ENCODE measurements at places on chromosomes 4 and X.

GRCh38 chr4:23001478-23001877 is 308.7 kb downstream of the GBA3 start:
- DNase-seq = no peak

DNA sequence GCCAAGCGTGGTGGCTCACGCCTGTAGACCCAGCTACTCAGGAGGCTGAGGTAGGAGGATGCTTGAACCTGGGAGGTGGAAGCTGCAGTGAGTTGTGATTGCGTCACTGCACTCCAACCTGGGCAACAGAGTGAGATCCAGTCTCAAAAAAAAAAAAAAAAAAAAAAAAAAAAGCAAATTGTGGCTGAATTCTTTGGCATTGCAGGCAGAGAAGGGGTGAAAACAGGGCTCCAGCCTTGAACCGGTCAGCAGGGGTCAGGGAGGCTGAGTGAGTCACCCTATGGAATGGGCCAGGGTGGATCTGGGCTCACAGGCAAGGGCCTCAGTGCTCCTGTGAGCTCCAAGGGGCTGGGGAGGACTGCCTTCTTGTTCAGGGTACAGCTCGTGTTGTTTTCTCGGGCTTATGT is 13.2 kb upstream of the FAM3A start:
- no peak for DNase-seq

- DNase-seq = no peak
Measured at GRCh38 chrX:9948406-9948805, 18.8 kb upstream of the CLDN34 start.

GRCh38 chr4:42724451-42724850 is 67.5 kb upstream of the ATP8A1 start:
- no peak for DNase-seq

- DNase-seq = no peak
Measured at GRCh38 chr4:48518143-48518542, 28.1 kb downstream of the ZAR1 start.

DNA sequence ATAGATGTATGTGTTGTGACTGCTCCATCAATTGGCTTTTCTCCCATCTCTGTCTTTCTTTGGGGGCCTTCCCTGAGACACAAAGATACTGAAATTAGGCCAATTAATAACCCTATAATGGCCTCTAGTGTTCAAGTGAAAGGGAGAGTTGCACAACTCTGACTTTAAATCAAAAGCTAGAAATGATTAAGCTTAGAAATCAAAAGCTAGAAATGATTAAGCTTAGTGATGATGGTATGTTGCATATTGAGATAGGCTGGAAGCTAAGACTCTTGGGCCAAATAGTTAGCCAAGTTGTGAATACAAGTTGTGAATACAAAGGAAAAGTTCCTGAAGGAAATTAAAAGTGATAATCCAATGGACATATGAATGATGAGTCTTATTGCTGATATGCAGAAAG is 452.9 kb upstream of the AGA start:
- no peak for DNase-seq

DNA sequence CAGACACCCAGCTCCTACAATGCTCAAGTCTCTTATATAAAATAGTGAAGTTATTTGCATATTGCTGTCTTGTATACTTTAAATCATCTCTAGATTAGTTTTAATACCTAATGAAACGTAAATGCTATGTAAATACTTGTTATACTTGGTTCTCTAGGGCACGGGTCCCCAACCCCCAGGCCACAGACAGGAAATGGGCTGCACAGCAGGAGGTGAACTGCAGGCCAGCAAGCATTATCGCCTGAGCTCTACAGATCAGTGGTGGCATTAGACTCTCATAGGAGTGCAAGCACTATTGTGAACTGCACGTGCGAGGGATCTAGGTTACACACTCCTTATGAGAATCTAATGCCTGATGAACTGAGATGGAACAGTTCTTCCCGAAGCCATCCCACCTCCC is 395.9 kb upstream of the EMCN start:
- no peak for DNase-seq

- DNase-seq = no peak
Measured at GRCh38 chr4:102663073-102663472, 97.7 kb downstream of the MANBA start.

DNA sequence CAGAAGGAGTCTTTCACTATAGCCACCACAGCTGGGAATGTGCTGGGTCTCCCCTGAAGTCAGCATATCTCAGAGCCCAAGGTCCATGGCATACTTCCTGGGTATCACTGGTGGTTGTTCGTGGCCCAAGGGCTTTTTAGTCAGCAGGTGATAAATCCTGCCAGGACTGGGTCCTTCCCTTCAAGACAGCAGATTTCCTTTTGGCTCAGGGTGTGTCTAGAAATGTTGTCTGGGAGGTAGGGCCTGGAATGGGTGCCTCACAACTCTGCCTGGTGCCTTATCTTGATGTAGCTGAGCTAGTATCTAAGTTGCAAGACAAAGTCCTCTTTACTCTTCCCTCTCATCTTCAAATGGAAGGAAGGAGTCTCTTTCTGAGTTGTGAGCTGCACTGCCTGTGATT is 102.4 kb upstream of the TMLHE start:
- no peak for DNase-seq

DNA sequence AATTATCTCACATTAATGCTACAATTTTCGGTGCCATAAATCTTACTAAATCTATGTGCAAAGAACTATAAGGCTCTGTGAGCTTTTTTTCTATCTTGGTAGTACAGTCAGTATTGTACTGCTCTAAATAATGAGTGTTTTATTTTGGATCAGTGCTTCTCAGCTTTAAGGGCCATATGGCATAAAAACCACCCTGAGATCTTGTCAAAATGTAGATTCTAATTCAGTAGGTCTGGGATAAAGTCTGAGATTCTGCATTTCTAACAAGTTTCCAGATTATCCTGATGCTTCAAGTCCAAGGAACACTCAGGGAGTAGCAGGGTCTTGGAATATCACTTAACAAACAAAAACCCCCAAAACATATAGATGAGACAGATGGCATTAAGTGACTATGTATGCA is 486.5 kb downstream of the GRXCR1 start:
- no peak for DNase-seq

DNA sequence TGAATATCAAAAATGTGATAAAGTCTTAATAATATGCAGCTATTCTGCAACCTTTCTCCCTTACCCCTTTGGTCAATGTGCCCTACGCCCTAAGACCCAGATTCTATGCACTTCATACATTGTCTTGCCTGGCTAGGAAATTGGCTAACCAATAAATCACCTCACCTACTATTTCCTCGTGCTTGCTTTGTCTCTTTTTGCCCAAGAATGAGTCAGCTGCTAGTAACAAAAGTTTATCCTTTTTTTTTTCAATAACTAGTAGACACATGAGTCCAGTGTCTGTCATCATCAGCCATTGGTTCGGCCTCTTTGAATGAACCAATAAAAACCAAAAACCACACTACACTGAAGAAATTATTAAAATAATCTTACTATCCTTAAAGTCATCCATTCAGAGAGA is 387.1 kb downstream of the PPP3CA start:
- DNase-seq = no peak

- DNase-seq = no peak
Measured at GRCh38 chrX:1592470-1593142, 1.2 kb downstream of the AKAP17A start.

GRCh38 chrX:100081503-100081902 is 328.6 kb downstream of the PCDH19 start:
- no peak for DNase-seq

- no peak for DNase-seq
Measured at GRCh38 chr4:188942606-188943005, 803.4 kb downstream of the TRIML1 start.

DNA sequence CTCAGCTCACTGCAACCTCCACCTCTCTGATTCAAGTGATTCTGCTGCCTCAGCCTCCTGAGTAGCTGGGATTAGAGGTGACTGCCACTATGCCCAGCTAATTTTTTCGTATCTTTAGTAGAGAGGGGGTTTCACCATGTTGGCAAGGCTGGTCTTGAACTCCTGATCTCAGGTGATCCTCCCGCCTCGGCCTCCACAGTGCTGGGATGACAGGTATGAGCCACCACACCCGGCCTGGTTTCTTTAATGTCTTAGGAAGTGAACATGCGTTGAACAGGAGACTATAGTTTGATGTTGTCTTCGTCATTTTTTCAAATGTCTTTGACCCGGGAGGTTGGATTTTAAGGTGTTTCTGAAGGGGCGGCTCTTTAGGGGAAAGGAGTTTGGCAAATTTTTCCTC is 91.0 kb downstream of the DHRSX start:
- DNase-seq = no peak

GRCh38 chr4:1768367-1769034 is 24.6 kb upstream of the FGFR3 start:
- no peak for DNase-seq

DNA sequence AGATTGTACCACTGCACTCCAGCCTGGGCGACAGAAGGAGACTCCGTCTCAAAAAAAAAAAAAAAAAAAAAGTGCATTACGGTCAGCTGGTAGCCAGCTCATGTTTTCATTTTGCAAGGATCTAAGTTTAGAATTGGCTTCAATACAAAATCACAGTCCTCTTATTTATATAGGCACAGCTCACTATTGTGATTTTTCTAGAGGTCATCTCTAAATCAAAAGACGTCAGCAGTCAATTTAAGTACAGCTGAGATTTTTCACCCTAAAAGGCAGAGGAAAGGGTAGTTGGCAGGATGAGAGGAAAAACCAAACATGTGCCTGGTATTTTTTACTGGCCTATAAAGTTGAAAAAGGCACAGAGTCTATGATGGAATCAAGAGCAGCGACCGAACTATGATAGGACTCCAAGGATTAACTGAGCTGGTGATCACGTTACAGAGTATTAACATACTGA is 30.8 kb downstream of the ASB5 start:
- DNase-seq = no peak

GRCh38 chrX:112967903-112968302 is 127.3 kb upstream of the AMOT start:
- no peak for DNase-seq

DNA sequence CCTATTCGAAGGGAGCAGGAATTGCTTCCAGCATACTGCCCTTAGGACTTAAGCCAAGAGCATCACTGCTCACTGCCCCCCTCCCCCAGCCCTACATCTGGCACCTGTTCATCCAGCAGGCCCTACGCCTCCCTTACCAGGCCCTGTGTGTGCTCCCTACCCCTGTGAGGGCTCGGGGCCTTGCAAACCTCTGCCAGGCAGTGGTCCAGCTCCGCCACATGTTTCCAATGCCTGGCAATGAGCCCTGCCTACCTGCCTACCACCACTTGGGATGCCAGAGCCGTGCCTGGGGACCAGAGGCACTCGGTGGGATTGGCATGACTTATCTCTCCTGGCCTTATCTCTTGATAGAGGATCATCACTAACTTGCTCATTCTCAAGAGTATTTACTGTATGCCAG is 27.5 kb upstream of the MTM1 start:
- DNase-seq = no peak

- no peak for DNase-seq
Measured at GRCh38 chr4:39466747-39467146, 7.9 kb downstream of the LIAS start.

DNA sequence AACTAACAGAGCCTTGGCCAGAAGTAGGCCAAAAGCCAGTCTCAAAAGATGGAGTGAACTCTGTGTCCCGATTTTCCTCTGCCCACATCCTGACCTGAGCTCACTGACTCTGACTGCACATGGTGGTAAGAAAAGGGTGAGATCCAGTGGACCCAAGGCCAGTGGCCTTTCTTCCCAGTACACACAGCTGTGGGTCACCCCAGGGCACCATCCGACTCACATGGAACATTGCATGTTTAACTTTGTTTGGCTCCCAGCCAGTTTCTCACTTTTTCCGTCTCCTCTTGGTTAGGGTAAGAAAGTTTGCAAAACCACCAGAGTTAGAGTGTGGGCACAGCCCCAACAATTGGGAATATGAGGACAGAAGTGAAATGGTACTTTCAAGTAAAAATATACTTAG is 69.8 kb downstream of the GAB1 start:
- DNase-seq = no peak

- no peak for DNase-seq
Measured at GRCh38 chr4:71126719-71127118, 133.3 kb downstream of the DCK start.

- DNase-seq = no peak
Measured at GRCh38 chr4:77100234-77100633, 24.4 kb upstream of the CCNI start.

DNA sequence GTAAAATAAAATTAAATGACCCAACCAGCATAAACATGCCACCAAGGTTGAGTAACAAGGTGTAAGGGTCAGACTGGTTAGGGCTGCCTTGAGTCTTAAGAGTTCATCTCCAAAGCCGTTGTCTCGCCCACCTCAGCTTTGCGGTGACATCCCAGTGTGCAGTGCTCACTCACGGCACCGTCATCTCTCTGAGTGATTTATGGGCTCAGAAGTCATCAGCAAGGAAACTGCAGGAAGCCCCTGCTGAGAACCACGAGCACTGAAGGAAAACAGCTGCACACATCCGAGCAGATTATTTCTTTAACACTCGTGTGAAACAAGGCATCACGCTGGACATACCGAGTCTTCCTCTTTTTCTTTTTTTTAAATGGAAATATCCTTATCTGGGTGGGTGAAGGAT is 411.1 kb downstream of the TRIML1 start:
- no peak for DNase-seq

DNA sequence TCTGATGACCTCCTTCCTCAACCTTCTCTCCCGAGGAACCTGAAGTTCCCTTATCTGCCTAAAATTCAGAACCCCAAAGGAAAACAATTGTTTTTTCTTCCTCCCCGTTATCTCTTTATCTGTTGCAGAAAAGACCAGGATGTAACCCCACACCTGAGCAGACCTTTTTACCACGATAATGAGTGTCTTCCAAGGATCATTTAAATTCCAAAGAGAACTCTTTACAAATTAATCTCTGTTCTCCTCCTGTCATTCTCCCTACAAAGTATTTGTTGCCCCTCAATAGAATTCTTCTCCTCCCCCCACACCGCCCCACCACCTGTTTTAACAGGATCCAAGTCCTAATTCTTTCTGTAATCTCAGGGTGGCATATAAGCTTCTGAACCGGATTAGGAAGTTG is 78.5 kb upstream of the NLGN4X start:
- DNase-seq = no peak

GRCh38 chr4:4490041-4490440 is 51.8 kb downstream of the STX18 start:
- no peak for DNase-seq

GRCh38 chr4:41067369-41067768 is 147.0 kb downstream of the APBB2 start:
- DNase-seq = no peak

GRCh38 chrX:118655561-118656246 is 71.7 kb upstream of the IL13RA1 start:
- no peak for DNase-seq

DNA sequence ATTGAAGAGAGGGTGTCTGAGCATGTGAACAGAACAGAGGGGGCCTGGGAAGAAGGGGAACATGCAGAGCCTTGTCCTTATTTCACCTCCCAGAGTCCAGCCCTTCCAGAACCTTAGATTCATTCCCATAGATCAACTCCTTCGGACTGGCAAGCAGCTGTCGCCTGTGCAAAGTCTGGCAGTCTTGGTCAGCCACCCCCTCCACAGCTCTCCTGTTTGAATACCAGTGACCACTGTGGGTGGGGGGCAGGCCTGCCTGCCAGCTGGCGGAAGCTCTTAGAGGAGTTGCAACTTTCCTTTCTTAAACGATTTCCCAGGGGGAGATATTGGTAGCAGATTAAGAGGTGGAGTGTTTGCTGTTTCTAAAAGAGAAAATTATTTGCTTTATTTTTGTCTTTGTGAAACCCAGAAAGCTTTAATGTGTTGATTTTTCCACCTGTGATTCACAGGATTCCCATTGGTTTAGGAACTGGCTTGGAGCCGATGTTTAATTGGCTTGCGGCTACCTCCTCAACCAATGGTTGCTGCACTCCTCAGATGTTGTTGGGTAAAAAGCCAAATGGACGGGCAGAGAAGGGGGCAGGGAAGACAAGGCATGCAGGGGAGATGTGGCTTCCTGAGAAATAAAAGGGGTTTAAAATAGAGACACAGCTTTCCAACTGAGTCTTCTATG is 62.2 kb upstream of the PRPS1 start:
- no peak for DNase-seq
